Stimulated activated CD4-positive, alpha-beta T cell treated with anti-CD3 and anti-CD28 coated beads, Interleukin-4, amount 100 ng/mL, for 4 hours (primary cell): ENCODE measurements at places on chromosomes 13 and 19.

DNA sequence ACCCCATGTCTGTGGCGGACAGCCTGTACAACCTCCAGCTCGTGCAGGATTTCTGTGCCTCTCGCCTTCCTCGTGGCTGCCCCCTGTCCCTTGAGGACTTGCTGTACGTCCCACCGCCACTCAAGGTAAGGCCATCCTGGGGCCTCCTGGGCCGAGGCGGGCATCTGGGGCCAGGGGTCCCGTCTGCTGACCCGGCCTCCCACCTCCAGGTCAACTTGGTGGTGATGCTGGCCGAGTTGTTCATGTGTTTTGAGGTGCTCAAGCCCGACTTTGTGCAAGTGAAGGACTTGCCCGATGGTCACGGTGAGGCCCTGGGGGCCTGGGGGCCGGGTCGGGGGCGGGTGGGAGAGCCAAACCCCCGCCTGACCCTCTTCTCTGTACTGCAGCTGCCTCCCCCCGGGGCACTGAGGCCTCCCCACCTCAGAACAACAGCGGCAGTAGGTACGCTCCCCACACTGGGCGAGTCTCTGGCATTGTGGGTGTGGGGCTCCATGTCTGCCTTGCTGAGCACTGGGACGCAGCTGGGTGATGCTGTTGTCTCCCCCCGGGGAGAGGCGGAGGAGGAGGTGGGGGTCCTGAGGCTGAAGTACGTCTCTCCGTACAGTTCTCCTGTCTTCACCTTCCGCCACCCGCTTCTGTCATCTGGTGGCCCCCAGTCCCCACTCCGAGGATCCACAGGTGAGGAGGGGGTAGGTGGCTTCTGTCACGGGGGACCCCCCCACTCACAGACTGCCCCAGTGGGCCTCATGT is 15.0 kb downstream of the CAMSAP3 start:
- no peak for DNase-seq

DNA sequence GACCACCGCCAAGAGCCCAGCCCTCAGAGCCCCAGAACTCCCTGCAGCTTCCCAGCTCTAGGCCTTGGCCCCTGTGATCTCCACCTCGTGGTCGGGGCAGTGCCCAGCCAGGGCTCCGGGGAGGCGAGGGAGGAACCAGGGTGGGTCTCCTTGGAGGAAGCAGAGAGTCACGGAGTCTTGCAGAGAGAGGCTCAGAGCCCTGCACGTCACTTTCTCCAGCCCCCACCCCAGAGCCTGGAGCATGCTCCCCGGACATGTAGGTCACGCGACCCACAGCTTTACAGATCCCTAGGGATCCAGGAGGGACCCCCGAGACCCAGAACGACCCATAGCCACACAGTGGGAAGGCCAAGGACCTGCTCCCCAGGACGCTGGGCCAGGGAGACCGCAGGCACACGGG is 11.9 kb downstream of the GADD45B start:
- no peak for DNase-seq

GRCh38 chr19:6467384-6467783 is 3.3 kb downstream of the CRB3 start:
- DNase-seq, result no peak

DNA sequence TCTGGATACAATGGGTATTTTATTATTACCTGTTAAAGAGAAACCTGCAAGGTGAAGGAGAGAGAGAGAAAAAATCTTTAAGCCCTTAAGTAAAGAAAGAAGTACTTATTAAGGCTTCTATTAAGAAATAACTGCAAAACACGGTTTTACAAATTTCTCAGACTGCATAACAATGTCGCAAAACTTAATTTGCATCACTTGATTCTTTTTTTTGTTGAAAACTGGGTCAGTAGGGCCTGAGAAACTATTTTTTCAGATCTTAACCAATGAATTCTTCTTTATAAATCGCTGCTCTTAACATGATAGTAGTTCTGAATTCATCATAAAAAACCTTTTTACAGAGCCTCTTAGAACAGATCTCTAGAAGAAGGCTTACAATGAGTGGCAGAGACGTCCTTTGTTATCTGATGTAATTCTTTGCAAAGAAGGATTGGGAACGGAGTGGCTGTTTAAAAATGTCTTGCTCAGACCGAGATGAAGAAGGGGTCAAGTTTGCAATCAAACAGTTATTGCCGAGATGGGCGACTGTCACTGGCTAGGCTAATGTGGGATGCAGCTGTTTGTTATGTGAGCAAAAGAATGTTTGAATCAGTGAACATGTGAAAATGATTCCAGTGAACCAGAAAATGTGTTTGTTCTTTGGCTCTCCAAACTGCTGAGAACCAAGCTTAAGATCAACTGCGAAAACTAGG is 76.3 kb downstream of the ZNF536 start:
- no peak for DNase-seq

DNA sequence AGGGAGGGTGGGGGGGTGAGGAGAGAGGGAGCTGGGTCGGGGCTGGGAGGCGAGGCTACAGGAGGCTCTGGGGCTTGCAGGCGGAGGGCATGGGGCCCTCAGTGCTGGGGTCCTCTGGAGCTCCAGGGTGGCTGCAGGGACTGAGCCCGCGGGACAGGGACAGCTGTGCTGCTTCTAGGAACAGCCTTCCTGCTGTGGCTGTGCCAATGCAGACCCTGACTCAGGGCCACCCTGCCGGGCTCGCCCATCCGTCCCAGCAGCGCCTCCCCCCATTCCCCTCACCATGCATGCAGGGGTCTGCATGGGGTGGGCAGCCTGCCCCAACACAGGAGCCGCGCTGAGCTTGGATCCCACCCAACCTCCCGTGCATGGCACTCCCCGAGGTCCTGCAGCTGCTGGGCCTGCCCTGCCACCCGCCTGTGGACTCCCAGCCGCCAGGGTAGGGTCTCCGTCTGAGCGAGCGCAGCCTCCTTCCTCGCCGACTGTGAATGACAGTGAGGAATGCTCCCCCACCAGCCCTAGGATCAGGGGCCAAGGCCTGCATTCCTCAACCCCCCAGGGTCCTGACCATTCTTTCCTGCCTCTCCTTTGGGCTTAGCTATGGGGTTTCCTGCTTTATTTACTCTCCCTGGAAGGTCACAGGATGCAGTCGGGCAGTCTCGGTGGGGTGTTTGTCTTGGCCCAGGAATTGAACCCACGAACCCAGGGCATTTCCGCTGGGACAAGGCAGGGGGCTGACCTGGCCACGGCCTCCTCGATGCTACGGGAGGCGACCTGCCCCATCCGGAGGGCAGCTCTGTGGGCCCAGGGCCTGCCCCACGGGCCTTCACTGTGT is 23.4 kb downstream of the CEBPG start:
- no peak for DNase-seq

DNA sequence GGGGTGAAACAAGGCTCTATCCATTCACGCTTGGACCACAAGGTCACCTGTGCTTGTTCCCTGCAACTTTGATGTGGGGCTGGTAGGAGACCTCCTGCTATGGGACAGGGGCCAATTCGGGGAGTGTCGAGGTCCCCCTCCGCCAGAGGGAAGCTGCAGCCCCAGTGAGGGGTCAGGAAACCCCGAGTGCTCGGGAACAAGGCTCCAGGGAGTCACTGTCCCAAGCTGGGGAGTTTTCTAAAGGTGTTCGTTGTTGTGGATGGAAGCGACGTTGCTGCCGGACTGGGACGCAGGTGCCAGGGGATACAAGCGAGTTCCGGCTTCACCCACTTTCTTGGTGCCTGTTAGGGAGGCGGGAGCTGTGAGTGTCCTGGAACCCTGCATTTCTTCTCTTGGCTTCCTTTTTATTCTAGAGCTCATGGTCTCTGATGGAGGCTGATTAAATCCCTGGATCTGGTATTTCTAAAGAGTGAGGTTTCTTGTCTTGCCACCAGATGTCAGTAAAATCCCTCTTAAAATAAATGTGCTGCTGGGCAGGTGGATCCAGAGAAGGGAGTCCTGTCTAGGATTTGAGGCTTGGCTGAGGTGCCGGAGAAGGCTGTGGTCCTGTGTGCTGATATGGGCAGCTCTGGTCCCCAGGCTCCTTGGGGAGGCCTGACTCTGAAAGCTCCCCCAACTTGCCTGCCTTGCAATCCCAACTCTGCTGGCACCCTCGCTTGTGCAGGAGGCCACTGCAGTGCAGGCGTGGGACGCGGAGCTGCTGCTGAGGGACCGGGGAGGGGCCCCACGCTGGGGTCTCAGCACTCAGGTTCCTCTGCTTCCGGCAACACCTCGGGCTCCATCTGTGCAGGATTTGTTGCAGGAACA is 153.9 kb downstream of the TEX29 start:
- DNase-seq, result no peak

GRCh38 chr19:42419309-42419708 is 7.9 kb downstream of the LIPE start:
- no peak for DNase-seq

- DNase-seq, result no peak
These were observed 197.1 kb upstream of the IRS2 start for GRCh38 chr13:109983447-109983846.

- no peak for DNase-seq
These were observed 14.8 kb downstream of the LILRA1 start for GRCh38 chr19:54608205-54608604.

GRCh38 chr13:47168618-47169017 is 271.8 kb upstream of the HTR2A start:
- no peak for DNase-seq

DNA sequence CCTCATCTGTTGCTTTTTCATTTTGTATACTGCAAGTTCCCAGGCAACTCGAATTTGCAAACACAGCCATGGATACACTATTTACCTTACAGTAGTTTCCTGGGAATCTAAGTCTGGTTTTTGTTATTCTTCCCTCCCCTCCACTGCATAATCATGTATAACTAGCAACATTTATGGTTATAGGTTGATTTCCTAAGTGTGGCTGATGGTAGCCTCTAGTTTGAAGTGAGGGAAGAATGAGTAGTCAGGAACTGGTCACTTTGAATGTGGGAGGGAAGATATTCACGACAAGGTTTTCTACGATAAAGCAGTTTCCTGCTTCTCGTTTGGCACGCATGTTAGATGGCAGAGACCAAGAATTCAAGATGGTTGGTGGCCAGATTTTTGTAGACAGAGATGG is at the start of gene KCNRG:
KCNRG (plus strand) TSS at position 187 of the 400 bp plus-strand sequence; CDS start at position 237, 50 bp downstream.
- DNase-seq, result no peak

- DNase-seq, result no peak
These were observed 55.5 kb upstream of the KATNAL1 start for GRCh38 chr13:30362869-30363268.

GRCh38 chr19:16285769-16286498 is 38.7 kb upstream of the KLF2 start:
- no peak for DNase-seq

GRCh38 chr13:70995338-70995737 is 871.7 kb downstream of the DACH1 start:
- DNase-seq, result no peak

GRCh38 chr13:78305171-78305570 is 298.2 kb downstream of the POU4F1 start:
- no peak for DNase-seq
